ENCODE measurements at places on chromosomes 1 and 21.

DNA sequence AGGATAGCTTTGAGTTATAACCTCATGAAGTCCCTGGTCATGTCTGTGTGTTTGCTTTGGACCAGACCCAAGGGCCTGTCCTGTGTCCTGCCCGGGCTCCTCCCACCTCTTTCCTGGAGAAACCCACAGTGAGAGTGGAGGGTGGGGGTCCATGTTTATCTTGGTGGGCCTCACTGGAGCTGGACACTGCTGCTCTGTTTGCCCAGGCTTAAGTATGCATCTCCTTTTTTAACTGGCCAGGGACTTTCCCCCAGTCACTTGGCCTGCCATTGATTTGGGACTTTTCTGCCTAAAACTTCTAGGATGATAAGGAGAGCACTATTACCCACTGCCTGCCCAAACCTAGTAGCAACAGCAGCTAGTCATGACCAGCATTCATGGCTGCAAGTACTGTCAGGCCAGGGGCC is 49.8 kb downstream of the DDR2 start:
- no peak for DNase-seq

GRCh38 chr1:89363638-89364536 is at the start of gene GBP6:
Gene GBP6 (plus strand): TSS chr1:89364059. CDS start chr1:89368552, 4,493 bp downstream.
- no peak for DNase-seq

- DNase-seq = no peak
Measured at GRCh38 chr1:197933016-197933415, 15.8 kb downstream of the LHX9 start.

DNA sequence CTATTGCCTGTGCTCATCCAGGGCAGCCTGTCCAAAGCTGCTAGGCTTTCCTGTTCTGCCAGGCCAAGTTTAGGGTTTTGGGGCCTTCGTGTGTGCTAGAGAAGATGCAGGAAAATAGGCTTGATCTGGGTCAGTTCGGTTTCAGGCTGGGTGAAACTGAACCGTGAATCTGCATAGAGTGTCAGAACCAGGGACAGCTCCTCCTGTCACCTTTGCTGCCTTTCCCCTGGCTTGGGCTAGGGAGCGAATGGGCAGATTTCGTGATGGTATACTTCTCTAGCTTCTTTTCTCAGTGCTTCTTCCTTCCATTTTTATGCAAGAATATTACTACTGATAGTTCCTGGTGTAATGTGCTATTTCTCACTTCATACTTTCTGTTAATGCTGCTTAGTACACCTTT is 6.0 kb upstream of the AGO1 start:
- DNase-seq = no peak

DNA sequence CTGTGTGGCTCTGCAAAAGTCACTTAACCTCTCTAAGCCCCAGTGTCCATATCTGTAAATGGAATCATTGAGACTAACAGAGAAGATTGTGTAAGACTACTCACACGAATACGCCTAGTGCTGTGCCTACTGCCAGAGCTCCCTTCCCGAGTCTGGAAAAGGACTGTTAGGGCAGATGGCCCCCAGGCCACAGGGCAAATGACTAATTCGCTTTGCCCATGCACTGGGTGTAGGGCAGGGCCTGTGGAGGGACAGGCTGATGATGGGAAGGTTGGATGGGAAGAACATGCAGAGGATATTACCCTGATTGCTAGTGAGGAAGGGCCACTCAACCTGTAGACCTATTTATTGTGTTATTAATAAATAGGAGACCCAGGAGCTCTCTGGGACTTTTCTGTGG is 4.2 kb upstream of the GPR61 start:
- DNase-seq = no peak

DNA sequence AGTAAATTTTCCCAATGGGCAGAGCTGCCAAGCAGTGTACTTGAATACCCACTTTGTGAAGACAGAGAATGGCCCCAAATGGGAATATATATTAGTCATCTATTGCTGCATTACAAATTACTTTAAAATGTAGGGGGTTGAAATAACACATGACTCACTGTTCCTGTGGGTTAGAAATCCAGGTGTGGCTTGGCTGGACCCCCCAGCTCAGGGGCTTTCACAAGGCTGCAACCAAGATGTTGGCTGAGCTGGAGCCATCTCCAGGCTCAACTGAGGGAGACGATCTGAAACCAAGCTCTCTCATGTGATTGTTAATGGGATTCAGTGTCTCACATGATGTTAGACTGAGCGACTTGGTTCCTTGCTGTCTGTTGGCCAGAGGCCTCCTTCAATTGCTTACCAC is 33.4 kb upstream of the ARHGAP29 start:
- DNase-seq = no peak

- no peak for DNase-seq
Measured at GRCh38 chr1:46535063-46535462, 16.4 kb downstream of the KNCN start.

GRCh38 chr1:38941527-38942019 is at the start of gene RHBDL2:
Gene RHBDL2 (minus strand): TSS chr1:38941830. CDS start chr1:38919212, 22,618 bp downstream.
- DNase-seq = peak; percentile 83

DNA sequence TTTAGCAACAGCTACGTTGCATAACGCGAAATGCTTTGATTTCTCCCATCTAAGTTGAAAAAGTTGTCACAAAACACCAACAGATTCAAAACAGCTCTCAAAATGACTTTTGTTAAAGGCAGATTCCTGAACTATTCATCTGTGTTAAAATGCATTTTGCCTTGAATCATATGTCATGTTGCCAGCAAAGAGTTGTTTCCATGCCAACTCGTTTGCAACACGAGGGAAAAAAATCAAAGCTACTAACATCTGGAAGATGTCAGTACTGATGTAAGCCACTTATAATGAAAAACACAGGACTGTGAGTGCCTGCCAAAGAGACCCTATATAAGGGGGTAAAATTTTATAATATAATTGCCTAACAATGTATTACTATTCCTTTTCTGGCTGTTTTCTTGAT is 182.7 kb upstream of the PTBP2 start:
- DNase-seq = no peak

- DNase-seq = no peak
Measured at GRCh38 chr1:214658785-214659184, 55.8 kb downstream of the CENPF start.

- DNase-seq = no peak
Measured at GRCh38 chr1:182723200-182723599, 38.8 kb upstream of the RGS8 start.

DNA sequence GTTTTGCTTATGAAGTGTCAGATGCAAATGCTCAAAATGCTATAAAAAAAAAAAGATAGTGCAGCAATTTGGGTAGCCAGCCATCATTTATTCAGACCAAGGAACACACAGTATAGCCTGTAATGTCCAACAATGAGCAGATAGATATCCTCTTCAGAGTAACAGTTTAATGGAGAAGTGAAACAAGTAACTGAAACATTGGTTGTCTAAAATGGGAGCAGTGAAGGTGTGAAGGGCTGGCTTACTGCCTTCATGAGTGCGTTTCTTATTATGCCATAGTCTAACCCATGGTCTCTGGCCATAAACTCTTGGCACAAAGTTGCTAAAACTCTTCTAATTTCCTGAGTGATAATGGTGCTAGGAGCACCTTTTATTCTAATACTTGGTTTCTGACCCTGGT is 11.4 kb downstream of the RGS5 start:
- DNase-seq = no peak

GRCh38 chr1:185559684-185560331 is 174.4 kb upstream of the HMCN1 start:
- peak; percentile 46 for DNase-seq

DNA sequence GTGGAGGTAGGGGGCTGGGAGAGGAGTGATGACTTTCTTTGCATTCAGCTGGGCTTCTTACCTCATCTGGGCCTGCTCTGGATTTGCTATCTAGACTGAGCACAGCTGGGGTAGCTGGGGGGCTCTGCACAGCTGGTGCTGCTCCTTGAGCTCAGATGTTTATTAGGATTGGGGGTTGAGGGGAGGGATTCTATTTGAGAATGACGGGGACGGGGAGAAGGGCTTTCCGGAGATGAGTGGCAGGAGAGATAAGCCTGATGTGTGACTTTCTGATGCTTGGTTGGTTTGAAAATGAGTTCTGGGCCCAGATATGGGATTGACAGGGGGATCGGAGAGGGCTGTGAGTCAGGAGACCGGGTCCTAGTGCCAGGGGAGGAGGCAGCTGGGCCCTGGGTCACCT is 146.1 kb upstream of the CSF3R start:
- no peak for DNase-seq

- no peak for DNase-seq
Measured at GRCh38 chr1:200665861-200666260, 3.8 kb downstream of the DDX59 start.

DNA sequence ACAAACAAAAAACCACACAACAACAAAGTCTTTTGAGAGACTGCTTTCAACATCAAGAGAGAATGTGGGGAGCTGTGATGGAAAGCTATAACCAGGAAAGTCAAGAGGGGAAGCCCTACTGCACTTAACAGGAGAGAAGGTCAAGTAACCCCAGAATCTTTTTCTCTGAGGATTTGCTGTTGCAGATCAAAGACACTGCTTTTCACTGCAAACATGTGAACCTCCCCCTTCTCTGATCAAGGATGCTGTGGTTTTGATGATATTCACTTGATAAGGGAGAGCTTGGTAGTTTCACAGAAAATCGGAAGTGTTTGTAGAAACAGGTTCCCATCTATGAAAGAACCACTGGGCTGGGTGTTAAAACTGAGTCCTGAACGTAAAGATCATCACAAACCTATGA is 4.8 kb downstream of the ETV3 start:
- DNase-seq = no peak

DNA sequence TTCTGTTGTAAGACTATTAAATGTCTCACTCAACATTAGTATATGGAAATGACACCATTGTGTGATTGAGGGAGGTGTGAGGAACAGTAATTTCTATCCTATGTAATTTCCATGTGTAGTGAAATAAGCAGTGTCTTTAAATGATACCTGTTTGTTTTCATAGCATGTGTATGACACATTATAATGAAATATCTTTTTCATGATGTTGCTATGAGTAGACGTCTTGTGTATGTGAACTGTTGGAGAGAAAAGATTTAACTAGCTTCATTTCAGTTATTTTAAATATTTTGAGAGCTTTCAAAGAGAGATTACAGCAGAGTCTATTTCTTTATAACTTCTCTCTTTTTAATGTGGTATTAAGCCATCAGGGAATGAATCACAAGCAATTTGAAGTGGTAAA is 71.5 kb upstream of the QSOX1 start:
- DNase-seq = no peak

DNA sequence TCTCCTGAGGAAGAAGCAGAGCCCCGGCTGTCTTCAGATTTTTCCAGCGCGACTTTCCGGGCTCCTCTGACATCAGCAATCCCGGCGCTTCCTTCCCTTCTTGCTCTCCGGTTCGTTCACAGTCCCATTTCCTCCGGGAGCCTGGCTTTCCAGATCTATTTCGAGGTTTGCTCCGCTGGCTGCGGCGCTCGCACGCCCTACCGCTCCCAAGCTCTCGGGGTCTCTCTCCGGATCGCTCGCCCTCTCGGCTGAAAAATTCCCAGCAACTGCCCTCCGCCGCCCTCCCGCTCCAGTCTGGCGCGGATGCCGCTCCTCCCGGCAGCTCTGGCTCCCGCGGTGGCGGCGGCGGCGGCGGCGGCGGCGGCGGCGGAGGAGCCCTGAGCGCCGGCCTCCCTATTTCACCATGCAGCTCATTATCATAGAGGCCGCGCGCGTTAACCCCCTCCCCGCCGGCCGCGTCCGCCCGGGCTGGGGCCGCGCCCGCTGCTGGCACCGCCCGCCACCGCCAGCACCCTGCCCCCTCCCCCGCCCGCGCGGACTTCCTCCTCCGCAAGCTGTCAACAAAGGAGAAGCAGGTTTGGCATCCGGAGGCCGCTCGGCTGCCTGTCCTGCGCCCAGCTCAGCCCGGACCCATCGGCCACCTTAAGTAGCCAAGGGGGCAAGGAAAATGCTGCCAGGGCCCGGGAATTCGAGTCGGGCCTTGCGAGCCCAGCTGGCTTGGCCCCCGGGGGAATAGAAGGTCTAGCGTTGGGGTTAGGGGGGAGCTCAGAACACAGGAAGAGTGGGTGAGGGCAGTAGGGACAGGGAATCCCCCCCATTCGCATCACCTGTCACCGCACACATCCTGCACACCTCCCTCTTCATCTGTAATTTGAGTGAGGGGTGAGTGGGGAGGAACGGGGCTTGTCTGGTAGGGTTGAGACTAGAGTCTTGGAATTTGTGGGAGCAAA is at the start of gene PLXNA2:
TSS of gene PLXNA2 (minus strand) at position 418 of the 950 bp plus-strand sequence. CDS start 26,462 bp downstream, outside the sequence.
- DNase-seq = peak; percentile 61

DNA sequence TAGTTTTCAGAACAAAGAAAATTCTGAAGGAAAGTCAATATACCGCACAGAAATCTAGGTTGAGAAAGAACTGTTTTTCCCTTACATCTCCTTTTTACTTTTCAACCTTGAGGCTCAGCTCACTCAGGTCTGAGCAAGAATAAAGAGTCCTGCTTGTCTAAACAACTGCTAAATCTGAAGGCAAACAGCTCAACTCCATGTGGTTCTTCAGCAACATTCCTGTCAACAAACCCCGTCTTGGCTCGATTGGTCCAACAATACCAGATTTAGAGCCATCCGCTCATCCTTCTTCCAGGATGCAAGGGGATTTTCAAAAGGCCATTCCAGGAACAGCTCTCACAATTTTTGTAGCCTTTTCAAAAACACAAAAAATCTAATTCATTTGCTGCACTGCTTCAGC is 119.8 kb downstream of the HLCS start:
- no peak for DNase-seq

DNA sequence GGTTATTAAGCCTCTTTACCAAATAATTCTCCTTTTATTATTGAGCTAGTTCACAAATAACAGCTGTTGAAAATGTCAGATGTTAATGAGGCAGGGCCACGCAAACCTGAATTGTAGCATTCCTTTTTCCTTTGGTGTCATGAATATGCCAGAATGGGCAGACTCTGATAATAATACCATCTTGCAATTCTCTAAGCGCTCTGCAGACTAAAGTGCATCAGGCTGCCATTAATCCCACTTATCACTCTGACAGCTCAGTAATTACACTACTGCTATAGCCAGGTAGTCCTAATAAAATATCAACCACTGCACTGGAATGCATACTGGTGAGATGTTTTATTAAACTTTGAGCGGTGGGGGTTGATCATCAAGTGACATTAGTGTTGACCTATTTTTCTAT is 177.7 kb downstream of the DPYD start:
- DNase-seq = no peak

- no peak for DNase-seq
Measured at GRCh38 chr21:41666641-41667081, 100.2 kb downstream of the RIPK4 start.

GRCh38 chr1:4034318-4034887 is 134.3 kb upstream of the C1orf174 start:
- no peak for DNase-seq
